ENCODE measurements at places on chromosomes 3 and 15.

GRCh38 chr3:197397838-197398237 lies 99.4 kb upstream of the DLG1 start:
- DNase-seq, result no peak

GRCh38 chr3:187739561-187740332 lies 5.5 kb downstream of the BCL6 start:
- peak; percentile 64 for DNase-seq

DNA sequence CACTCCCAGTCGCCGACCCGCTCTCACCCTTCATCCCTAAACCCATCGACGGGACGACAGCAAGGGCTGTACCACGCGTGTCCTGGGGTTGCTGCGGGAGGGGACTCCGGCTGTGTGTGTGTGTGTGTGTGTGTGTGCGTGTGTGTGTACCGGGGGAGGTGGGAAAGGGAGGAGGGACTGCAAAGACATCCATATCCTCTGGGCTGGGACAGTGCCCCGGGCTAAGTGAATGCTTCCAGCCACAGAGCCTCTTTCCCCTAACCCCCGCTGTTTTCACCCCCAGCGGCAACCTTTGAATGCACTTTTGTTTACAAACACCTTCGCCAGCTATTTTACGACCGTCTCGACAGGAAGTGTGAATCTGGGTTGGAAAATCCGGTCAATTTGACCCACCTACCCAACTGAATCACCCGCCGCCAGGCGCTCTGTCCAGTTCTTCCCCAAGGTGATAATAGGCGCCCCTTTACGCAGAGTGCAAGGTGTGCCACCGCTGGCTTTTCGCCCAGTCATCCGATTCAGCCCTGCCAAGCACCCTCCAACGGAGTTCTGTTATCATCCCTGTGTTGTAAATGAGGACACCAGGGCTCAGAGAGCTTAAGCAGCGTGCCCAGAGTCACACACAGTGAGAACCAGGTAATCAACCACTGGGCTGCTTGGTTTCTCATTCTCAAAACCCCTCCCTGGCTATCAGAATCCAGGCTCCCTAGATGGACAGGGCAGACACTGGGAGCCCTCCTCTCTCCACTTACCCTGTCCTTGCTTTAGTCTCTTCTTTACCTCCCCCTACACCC lies 739 bp upstream of the AMOTL2 start:
- peak; percentile 45 for DNase-seq

- no peak for DNase-seq
These were observed 44.2 kb downstream of the DNAJC13 start for GRCh38 chr3:132461544-132461943.

GRCh38 chr15:81293728-81294515 lies 30.0 kb downstream of the STARD5 start:
- no peak for DNase-seq

GRCh38 chr15:69126054-69126469 lies 34.4 kb upstream of the GLCE start:
- DNase-seq, result no peak

DNA sequence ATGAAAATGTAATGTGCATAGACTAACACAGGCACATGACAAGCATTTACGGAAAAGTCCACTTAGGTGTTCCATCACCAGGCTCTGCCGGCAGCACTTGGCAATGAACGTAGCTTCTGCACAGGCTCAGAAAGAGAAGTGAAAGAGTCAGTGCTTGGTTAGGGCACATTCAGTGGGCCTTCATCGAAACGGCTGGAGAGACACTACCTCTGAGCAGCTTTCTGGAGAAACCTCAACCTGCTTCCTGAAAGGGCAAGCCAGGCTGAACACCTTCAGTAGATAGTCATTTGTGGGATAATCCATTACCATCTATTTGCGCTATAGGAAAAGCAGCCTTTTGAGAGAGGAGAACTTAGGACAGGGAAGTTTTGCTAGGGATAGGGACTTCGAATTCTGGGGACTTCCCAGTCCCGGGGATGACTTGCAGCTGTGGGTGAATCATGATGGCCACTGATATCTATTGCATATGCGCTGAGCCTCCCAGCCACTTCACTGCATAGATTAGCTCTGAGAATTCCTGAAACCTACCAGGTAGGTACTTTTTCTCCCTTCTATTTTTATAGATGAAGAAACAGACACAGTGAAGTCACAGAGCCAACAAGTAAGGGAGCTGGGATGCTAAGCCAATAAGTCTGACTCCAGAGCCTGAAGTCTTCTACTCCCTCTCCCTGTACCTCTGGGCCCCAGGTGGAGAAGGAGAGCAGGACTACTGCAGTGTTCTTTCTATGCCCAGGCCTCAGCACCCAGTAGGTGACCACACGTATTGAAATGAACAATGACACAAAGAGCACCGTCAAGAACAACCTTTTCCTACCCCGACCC lies 4.2 kb upstream of the SH2D7 start:
- DNase-seq, result no peak

GRCh38 chr3:177887475-177887874 lies 648.8 kb upstream of the KCNMB2 start:
- no peak for DNase-seq

DNA sequence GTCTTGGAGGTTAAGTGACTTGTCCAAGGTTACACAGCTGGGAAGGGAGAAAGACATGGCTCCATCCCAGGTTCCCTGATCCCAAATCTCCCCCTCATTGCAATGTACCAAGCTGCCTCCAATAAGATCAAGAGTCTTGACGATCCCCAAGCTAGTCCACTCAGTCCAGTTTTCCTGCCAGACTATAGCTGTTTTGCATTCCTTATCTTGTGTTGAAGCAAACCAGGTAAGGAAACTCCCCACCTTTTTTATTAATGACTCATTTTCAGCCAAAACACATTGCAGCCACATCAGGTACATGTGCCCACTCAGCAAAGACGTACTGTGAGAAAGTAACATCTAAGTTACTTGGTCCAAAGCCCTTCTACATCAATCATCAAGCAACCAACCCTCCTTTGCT lies 41.9 kb downstream of the LIPC start:
- no peak for DNase-seq

DNA sequence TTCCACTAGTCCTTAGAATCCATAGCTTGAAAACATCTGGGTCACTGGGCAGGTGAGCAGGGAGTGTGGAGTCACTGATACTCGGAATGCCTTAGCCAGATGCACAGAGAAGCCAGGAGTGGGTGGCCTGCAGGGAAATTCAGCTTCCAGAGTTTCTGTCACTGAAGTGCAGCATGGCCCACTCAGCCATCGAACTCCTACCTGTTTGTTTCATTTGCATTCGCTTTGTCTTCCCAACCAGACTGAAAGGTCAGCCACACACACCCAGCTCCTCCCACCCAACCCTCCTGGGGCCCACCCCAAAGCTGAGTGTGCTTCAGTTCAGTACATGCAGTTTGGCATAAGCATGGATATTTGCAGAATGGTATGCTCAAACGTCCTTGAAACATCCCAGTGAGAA lies 124.5 kb upstream of the ATP10A start:
- DNase-seq, result no peak

DNA sequence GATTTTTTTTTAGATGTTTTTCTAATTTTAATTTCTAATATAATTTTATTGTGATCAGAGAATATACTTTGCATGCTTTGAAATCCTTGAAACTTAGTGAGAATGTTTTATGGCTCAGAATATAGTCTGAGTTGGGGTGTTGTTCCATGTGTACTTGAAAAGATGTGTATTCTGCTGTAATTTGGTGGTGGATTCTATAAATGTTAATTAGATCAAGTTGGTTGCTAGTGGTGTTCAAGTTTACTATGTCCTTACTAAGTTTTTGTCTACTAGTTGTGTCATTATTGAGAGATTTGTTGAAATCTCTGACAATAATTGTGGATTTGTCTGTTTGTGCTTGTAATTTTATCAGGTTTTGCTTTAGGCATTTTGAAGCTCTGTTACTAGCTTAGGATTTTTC lies 29.7 kb downstream of the GLCE start:
- no peak for DNase-seq

DNA sequence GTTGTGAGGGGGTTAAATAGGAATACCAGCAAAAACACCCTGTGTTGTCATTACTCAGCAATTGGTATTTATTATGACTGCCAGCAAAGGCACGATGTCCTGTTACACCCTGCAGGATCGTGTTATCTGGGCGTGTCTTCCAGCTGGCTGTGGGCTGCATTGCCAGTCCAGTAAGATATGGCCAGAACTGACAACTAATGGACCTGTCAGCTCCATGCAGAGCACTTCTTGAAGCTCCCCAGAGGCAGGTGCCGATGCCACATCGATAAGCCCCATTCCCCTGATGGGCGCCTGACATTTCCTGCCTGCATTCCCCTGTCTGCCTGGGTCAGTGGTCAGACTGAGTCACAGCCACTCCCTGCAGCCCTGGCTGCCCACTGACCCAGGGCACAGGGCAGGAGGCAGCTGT lies 79.7 kb upstream of the RASGRF1 start:
- DNase-seq, result no peak

- no peak for DNase-seq
These were observed 97.7 kb upstream of the CHRNA7 start for GRCh38 chr15:31932576-31932975.

DNA sequence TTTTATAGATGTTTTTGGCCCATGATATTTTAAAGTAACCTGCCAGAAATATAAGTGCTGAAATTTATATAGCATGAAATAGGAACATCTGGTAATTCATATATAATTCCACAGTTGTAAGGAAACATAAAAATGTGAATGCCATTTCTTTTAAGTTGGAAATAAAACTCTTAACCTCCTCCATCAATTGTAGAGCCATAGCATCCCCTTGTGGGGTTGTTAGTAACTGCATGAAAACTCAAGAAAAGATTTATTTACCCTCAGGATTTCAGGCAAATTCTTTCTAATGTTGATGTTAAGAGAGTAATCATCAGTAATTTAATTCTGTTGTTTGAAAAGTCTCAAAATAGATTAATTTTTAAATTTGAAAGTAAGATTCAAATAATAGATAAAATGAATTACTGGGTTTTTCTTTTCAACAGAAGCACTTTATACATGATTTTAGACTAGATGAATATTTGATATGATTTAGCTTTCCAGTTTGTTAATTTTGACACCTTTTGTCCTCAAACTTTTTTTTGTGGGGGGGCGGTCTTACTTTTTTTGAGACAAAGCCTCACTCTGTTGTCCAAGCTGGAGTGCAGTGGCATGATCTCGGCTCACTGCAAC lies 74.7 kb downstream of the RASA2 start:
- DNase-seq, result peak; percentile 52

- no peak for DNase-seq
These were observed 70.0 kb upstream of the ABHD2 start for GRCh38 chr15:89018207-89018606.

DNA sequence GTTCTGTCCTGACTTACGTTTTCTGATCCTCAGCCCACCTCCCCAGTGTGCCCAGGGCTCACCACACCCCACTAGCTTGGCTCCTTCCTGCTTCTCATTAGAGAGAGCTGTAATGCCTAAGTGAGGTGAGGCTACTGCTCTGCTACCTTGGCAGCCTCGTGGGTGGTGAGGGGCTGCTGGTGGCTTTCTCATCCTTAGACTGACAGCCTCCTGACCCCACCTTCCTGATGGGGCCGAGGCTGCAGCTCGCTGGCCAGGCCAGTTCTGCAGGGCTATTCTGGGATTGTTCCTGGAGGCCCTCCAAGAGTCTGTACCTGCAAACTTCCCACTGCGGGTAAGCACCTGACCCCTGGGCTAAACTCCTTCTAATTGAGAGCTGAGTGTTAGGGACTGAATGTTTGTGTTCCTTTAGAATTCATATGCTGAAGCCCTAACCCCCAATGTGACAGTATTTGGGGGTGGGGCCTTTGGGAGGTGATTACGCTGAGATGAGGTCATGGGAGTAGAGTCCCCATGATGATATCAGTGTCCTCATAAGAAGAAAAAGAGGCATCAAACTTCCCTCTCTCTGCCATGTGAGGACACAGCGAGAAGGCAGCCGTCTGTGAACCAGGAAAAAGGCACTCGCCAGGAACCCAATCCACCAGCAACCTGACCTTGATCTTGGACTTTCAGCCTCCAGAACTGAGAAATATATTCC lies 38.1 kb upstream of the IQSEC1 start:
- no peak for DNase-seq

DNA sequence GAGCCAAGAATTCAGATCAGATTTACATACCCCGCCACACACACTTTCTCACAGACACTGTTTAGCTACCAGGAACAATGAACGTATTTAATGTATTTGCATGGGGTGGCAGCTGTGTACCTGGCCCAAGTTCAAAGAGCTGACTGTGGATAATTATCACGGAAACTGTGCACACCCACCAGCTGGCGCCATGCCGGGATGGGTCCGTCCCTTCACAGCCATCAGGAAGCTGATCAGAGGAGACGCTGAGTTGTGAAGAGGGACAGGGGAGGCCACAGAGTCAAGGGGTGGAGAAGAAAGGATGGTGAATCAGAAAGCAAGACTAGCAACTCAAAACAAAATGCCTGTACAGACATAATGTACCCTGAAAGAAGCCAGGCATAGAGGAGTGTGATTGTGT lies 13.1 kb upstream of the PLA2G4D start:
- DNase-seq, result peak; percentile 91

GRCh38 chr3:18250991-18251390 lies 174.1 kb downstream of the SATB1 start:
- no peak for DNase-seq

- DNase-seq, result no peak
These were observed 6.2 kb upstream of the TIPARP start for GRCh38 chr3:156668073-156668763.

GRCh38 chr3:141231952-141232823 lies 563 bp downstream of the PXYLP1 start:
- DNase-seq, result peak; percentile 36

DNA sequence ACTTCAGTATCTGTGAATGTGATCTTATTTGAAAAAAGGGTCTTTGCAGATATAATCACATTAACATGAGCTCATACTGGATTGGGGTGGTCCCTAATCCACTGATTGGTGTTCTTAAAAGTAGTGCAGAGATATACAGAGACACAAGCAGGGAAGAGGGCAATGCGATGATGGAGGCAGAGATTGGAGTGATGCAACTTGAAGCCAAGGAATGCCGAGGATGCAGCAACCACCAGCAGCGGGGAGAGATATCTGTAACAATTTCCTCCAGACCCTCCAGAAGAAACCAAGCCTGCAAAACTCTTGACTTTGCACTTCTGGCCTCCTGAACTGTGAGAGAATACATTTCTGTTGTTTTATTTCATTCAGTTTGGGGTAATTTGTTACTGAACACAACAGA lies 171.0 kb upstream of the MBNL1 start:
- no peak for DNase-seq

DNA sequence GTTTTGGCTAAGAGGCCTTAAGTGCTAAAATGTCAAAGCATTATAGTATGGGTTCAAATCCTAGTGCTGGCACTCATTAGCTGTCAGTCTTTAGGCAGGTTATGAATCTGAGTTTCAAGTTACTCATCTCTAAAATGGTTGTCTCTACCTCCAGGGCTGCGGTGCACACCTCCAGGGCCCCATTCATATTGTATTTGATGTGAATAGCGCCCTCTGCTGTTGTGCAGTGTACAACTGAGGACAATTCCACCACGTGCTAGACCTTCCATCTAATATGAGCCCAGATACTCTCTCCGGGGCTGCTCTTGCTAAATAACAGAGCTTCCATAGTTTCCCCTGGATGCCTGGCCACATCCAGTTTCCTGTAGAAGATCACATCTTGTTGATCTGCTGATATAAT lies 54.3 kb downstream of the OXNAD1 start:
- DNase-seq, result no peak
